NCI-H460 (cell line): ENCODE measurements at places on chromosomes 3 and 15.
A peak's percentile ranks its signal among the peaks of the same experiment; 100 is the strongest.

DNA sequence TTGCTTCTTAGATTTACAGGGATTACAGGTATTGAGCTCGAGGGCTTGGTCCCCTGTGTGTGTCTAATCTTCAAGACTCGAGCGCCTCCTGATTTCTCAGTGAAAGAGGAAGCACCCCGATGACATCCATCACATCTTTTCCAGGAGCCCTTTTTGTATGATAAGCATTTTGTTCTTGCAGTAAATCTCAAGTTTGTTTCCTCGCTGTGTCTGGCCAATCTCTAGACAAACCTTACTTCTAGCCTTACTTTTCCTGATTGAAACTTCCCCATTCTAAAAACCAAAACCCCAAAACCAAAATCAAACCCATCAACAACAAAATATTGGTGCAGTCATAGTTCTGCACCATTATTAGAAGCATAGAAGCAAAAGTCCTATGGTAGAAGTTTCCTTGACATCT lies 286.0 kb downstream of the NFKBIZ start:
- no peak for DNase-seq

- no peak for DNase-seq
These were observed 9.6 kb downstream of the VGLL4 start for GRCh38 chr3:11634081-11634635.

- DNase-seq, result no peak
These were observed 382.9 kb downstream of the OTOL1 start for GRCh38 chr3:161879470-161879869.

DNA sequence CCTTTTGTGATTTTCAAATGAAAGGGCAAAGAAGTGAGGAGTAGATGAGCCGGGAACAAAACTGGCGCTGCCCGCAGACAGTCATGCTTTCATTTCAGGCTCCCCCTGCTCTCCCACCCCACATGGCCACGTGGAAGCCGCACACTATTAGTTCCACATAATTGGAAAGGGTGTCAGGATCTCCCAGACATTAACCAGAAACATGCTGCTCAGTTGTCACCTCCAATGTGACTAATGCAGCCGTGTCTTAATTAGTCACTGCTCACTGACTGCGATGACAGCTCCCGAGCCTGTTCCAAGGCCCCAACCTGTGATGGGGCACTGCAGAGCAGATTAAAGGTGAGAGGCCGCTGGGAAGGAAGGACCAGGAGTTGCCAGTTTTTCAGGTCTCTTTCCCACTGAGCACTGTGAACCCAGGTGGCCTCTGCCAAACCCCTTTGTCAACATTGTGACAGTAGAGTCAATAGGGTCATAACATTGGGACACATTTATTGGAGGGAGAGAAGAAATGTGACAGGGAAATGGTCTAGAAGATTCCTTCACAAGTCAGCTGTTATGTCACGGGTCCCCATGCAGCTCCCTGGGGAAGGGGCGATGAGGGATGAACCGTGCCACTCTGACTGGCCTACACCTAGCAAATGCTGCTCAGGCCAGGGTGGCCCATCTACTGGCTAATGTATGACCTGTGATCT lies 38.6 kb upstream of the SFMBT1 start:
- no peak for DNase-seq

- DNase-seq, result no peak
These were observed 597.8 kb downstream of the FGF12 start for GRCh38 chr3:192129586-192129985.

DNA sequence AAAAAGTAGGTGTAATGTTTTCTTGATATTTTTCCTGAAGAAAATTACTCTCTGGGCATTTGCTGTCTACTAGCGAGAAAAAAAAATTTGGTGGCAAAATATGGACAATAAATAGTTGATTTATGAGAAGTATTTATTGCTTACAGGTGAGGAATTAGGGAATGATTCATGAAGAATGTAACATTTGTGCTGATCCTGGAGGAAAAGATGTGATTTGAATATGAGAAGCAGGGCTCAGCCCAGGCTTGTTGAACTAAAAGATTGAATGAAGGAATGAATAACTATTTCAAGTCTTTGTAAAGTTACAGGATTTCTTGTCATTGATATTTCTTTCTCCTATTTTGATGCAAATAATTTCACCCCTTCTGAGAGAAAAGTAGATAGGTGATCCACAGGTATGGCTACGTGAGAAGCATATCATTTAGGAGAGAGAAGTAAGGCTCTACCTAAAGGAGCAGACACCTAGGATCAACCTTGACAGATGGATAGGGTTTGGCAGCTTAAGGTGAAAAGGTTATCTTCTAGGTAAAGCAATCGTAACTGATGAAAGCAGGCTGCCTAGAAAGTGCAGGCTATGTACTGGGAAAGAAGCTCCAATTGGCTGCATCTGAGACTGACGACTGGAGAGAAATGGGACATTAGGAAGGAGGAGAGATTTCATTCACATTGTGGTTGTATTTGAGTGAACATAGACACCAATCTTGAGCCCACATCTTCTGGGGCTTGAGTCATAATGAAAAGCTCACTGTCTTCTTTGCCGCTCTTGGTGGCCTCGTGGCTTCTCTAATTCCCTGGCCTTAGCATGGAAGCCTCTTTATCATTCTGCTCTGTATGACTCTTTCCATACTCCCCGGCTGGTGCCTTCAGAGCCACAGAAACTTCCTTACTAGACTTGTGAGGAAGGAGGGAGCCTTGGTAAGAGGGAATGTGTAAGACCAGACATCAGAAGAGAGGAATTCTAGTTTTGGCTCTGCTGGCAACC lies 106.5 kb downstream of the P3H2 start:
- no peak for DNase-seq

DNA sequence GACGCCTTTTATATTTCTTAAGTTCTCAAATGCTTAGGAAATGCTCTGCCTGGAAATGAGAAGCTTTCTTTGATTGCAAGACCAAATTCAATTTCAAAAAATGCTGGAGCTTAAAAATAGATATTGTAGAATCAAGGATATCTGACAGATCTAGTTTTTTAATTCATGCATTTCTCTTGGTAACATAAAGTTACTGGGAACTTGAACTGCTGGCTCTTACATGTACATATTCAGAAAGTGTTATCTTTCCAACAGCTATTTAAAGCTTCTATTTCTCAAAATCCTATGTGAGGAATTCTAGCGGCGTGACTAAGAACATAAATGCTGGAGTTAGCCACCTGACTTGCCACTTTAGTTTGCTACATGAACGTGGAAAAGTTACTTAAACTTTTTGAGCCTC lies 109.3 kb downstream of the C3orf38 start:
- DNase-seq, result no peak

GRCh38 chr3:86645756-86646155 lies 345.2 kb downstream of the VGLL3 start:
- DNase-seq, result no peak

GRCh38 chr3:47664519-47664918 lies 85.9 kb upstream of the CSPG5 start:
- DNase-seq, result peak; percentile 6

GRCh38 chr3:65587650-65588439 lies 450.9 kb downstream of the MAGI1 start:
- DNase-seq, result no peak

- DNase-seq, result peak; percentile 7
These were observed 417.4 kb upstream of the NAALADL2 start for GRCh38 chr3:174441588-174442301.

DNA sequence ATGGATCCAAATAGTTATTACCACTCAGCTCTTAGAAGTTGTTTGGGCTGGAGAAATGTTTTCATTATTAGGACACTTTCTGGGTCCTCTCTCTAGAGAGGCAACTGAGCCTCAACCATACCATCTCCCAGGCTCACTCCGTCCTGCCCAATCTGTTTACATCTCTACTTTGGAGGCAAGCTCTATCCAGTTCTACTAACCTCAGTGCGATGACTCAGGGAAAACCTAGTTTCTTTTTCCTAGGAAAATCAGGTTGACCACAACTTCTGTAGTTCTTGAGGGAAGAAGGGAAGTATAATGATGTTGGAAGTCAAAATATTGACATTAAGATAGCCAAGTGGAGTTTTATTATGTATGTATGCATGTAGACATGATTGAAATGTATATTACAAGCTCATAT lies 40.4 kb downstream of the LPP start:
- no peak for DNase-seq
